Testis (tissue), 5 donors: ENCODE measurements at places on chromosomes 2 and 18. TPM values are rescaled to one million over a fixed set of nuclear protein-coding genes. Genes with fewer than 3 reads are reported as not detected.

The CLEC4F gene
- total RNA-seq, result 0.79 TPM

The CROCC2 gene
- 0.43 TPM for total RNA-seq

The LONRF2 gene
- total RNA-seq, result 17.7 TPM

The VWA3B gene
- 27.0 TPM for total RNA-seq

The CAPN13 gene
- total RNA-seq, result 2.2 TPM

The DSEL gene
- 5.7 TPM for total RNA-seq

The GKN2 gene
- total RNA-seq, result not detected

- peaks cover 28% of the 10 kb centered on the region for H3K4me1 ChIP-seq
- no peaks in the 10 kb centered on the region for H3K27me3 ChIP-seq
- H3K4me3 ChIP-seq, result no peak overlapping the region
- no peak for DNase-seq
- no peaks in the 10 kb centered on the region for H3K36me3 ChIP-seq
Measured at GRCh38 chr2:11676640-11677039, 6.6 kb upstream of the NTSR2 start.

DNA sequence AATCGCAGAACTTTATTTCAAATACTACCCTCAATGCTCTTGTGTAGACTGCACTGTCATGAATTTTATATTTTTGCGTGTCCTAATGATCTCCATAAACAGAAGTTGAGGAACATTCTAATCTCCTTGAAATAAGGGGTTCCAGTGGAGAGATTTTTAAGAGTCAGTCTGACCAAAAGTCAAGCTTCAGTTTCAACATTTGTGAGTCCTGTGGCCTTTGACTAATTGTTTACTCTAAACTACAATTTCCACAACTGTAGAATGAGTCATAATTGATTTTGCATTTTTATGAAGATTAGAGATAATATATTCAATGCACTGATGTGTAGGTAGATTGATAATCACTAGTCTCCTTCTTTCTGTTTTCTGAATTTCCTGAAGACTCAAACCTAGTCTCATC lies 720.3 kb upstream of the ID2 start:
- H3K27ac ChIP-seq, result no peak overlapping the region
- H3K4me3 ChIP-seq, result no peak overlapping the region
- H3K36me3 ChIP-seq, result no peaks in the 10 kb centered on the region
- H3K4me1 ChIP-seq, result no peaks in the 10 kb centered on the region

GRCh38 chr2:61178603-61179545 lies 16.9 kb downstream of the C2orf74 start:
- peaks cover 46% of the 10 kb centered on the region for H3K4me1 ChIP-seq
- no peaks in the 10 kb centered on the region for H3K36me3 ChIP-seq
- no peaks in the 10 kb centered on the region for H3K27me3 ChIP-seq
- H3K4me3 ChIP-seq, result peak overlapping the region; percentile 90
- H3K27ac ChIP-seq, result peak overlapping the region; percentile 100

- DNase-seq, result no peak
- H3K27me3 ChIP-seq, result no peaks in the 10 kb centered on the region
- no peak overlapping the region for H3K4me3 ChIP-seq
Measured at GRCh38 chr18:80189531-80189865, 57.8 kb downstream of the PARD6G start.

DNA sequence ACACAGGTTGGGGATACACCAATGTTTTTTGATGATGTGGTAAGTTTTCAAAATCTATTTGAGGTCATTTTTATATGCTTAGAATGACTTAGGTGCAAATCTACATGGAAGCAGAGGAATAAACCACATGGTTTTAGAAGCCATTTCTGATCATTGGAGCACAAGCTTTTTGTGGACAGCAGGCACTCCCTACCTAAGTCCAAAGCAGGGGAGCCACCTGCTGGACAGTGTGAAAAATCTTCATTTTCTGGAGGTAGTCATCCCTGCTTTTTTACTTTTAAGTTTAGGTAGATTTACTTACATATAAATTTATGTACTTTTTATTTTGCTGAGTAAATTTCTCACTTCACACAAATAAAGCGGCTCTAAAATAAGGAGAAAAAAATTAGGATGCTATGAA lies 323.2 kb downstream of the PLCL1 start:
- H3K27me3 ChIP-seq, result no peaks in the 10 kb centered on the region
- no peak for DNase-seq
- no peaks in the 10 kb centered on the region for H3K36me3 ChIP-seq
- no peak overlapping the region for H3K4me3 ChIP-seq

GRCh38 chr2:230998882-230999281 lies 3.0 kb downstream of the SPATA3 start:
- no peaks in the 10 kb centered on the region for H3K27me3 ChIP-seq
- H3K36me3 ChIP-seq, result no peaks in the 10 kb centered on the region
- no peak for DNase-seq
- no peak overlapping the region for H3K4me3 ChIP-seq
- no peak overlapping the region for H3K27ac ChIP-seq
- H3K4me1 ChIP-seq, result no peaks in the 10 kb centered on the region

DNA sequence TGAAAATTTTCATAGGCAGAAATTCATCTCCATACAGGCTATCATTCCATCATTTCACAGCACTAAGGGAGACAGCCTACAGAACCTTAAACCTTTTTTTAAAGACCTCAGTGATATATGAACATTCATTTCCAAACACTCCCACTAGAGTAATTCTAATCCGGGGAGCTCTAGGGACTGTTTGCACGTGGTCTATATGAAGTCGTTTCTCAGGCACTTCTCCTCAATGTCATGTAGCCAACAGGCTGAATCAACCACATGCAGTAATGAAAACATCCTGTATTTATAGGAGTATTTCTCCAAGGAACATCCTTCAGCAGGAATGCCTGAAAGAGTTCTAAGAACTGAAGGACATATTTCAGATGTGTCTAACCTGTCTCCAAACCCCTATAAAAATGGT lies 97.3 kb upstream of the CREB1 start:
- no peak for DNase-seq
- H3K27ac ChIP-seq, result no peak overlapping the region
- no peak overlapping the region for H3K4me3 ChIP-seq
- H3K27me3 ChIP-seq, result no peaks in the 10 kb centered on the region
- H3K36me3 ChIP-seq, result no peaks in the 10 kb centered on the region

- H3K36me3 ChIP-seq, result no peaks in the 10 kb centered on the region
- no peak overlapping the region for H3K27ac ChIP-seq
- H3K4me3 ChIP-seq, result no peak overlapping the region
- no peak for DNase-seq
- peaks cover 8% of the 10 kb centered on the region for H3K4me1 ChIP-seq
Measured at GRCh38 chr2:71546777-71547281, 93.5 kb downstream of the DYSF start.

GRCh38 chr18:25239581-25240419 lies 112.2 kb downstream of the ZNF521 start:
- DNase-seq, result no peak
- H3K27ac ChIP-seq, result no peak overlapping the region
- H3K4me3 ChIP-seq, result no peak overlapping the region
- no peaks in the 10 kb centered on the region for H3K4me1 ChIP-seq
- no peaks in the 10 kb centered on the region for H3K27me3 ChIP-seq

GRCh38 chr2:225272173-225272572 lies 127.3 kb upstream of the NYAP2 start:
- no peaks in the 10 kb centered on the region for H3K36me3 ChIP-seq
- H3K4me1 ChIP-seq, result no peaks in the 10 kb centered on the region
- H3K4me3 ChIP-seq, result no peak overlapping the region
- no peaks in the 10 kb centered on the region for H3K27me3 ChIP-seq
- DNase-seq, result no peak

GRCh38 chr2:38138996-38139395 lies 63.0 kb upstream of the CYP1B1 start:
- no peaks in the 10 kb centered on the region for H3K27me3 ChIP-seq
- H3K4me3 ChIP-seq, result no peak overlapping the region
- no peaks in the 10 kb centered on the region for H3K36me3 ChIP-seq
- no peak for DNase-seq

- no peak overlapping the region for H3K4me3 ChIP-seq
- no peaks in the 10 kb centered on the region for H3K27me3 ChIP-seq
- no peaks in the 10 kb centered on the region for H3K36me3 ChIP-seq
- H3K27ac ChIP-seq, result no peak overlapping the region
- no peaks in the 10 kb centered on the region for H3K4me1 ChIP-seq
Measured at GRCh38 chr18:54119524-54120019, 104.9 kb downstream of the MBD2 start.

- no peaks in the 10 kb centered on the region for H3K27me3 ChIP-seq
- H3K27ac ChIP-seq, result no peak overlapping the region
- H3K4me1 ChIP-seq, result no peaks in the 10 kb centered on the region
- no peaks in the 10 kb centered on the region for H3K36me3 ChIP-seq
- no peak for DNase-seq
Measured at GRCh38 chr2:112095681-112096080, 40.6 kb downstream of the TMEM87B start.

DNA sequence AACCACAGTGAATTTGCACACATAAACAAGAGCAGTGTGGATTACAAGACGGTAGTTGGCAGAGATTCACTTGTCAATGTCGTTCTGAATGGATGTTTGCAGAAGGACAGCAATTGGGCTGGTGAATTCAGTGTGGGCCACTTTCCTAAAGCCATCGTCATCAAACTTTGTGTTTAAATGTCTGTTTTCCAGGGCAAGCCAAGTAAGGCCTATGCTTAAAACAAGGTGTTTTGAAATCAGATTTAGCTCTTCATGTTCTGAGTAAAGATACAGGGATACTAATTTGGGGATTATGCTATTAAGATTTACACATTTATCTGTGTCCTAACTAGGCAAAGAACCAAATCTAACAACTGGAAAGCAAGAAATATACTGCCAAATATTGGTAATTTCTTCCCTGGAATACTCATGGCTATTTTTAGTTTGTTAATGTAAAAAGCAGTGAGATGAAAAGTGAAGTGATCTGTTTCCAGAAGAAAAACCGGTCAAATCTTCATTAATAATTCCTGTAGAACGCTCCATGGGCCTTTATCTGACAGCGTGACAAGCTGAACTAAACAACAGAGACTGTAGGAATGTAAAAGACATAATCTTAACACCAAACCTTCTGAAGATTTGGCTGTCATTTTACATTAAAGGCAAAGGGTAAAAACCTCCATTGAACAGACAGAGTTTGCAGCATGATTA lies 175.7 kb downstream of the ICOS start:
- H3K27ac ChIP-seq, result no peak overlapping the region
- no peak overlapping the region for H3K4me3 ChIP-seq
- no peaks in the 10 kb centered on the region for H3K27me3 ChIP-seq
- DNase-seq, result no peak
- no peaks in the 10 kb centered on the region for H3K36me3 ChIP-seq

DNA sequence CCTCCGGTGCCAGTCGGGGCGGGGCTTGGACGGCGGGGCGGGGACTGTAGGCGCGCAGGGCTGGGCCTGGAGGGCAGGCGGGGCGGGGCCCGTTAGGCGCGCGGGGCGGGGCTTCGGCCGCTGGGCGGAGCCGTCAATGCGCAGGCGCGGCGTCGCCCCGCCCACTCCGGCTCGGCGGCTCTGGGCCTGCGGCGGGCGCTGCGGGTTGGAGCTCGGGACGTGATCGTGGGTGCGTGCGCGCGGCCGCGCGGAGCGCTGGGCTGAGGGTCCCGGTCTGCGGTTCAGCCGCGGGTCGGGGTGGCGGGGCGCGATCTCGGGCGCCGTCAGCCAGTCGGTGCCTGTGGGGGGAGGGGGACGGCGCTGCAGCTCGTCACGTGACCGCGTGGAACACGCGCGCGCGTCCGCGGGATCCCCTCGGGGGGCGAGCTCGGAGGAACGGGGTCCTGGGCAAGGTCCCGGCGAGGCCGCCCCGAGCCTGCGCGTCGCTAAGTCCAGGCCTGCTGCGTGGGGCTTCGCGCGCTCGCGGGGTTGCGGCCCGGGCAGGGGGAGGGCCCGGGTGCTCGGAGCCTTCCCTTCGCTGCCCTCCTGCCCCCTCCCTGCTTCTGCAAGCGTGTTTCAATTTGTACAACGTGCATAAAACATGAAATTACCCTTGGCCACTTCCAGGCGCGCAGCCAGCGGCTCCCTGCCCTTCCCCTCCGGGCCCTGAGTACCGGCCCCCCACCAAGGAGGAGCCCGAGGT lies at the start of gene D2HGDH:
Gene D2HGDH (plus strand): TSS at position 164 of the 742 bp plus-strand sequence. CDS start 595 bp downstream, outside the sequence.
- H3K27me3 ChIP-seq, result no peaks in the 10 kb centered on the region
- H3K4me1 ChIP-seq, result peaks cover 10% of the 10 kb centered on the region
- DNase-seq, result peak; percentile 96
- peak within 1 kb of the TSS; percentile 89 for H3K4me3 ChIP-seq

GRCh38 chr2:75500633-75501032 lies 60.1 kb downstream of the EVA1A start:
- H3K36me3 ChIP-seq, result no peaks in the 10 kb centered on the region
- H3K4me1 ChIP-seq, result no peaks in the 10 kb centered on the region
- H3K4me3 ChIP-seq, result no peak overlapping the region
- H3K27me3 ChIP-seq, result no peaks in the 10 kb centered on the region

DNA sequence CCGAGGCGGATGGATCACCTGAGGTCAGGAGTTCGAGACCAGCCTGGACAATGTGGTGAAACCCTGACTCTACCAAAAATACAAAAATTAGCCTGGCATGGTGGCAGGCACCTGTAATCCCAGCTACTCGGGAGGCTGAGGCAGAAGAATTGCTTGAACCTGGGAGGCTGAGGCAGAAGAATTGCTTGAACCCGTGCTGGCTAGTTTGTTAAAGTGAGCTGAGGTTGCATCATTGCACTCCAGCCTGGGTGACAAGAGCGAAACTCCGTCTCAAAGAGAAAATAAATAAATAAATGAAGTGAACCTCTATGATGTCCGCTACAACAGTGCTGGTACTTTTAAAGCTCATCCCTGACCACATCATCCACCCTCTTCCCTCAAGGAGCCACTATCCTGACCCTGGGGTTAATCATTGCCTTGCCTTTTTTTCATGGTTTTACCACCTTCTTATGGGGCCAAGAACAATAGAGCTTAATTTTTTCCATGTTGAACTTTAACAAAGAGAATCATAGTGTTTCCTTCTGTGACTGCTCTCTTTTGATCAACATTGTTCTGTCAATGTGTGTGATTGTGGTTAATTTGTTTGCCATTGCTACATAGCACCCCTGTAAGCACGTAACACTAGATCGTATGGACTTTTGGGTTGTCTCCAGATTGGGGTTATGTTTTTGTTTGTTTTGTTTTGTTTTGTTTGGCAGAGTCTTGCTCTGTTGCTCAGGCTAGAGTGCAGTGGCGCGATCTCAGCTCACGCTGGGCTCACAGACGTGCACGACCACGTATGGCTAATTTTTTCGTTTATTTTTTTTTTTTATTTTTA lies 17.1 kb upstream of the ATRAID start:
- H3K4me1 ChIP-seq, result peaks cover 5% of the 10 kb centered on the region
- no peaks in the 10 kb centered on the region for H3K36me3 ChIP-seq
- no peak overlapping the region for H3K4me3 ChIP-seq
- no peaks in the 10 kb centered on the region for H3K27me3 ChIP-seq

GRCh38 chr2:138949517-138949916 lies 169.3 kb upstream of the NXPH2 start:
- H3K27me3 ChIP-seq, result no peaks in the 10 kb centered on the region
- H3K4me3 ChIP-seq, result no peak overlapping the region
- H3K4me1 ChIP-seq, result no peaks in the 10 kb centered on the region
- H3K36me3 ChIP-seq, result no peaks in the 10 kb centered on the region
- no peak overlapping the region for H3K27ac ChIP-seq

- H3K27me3 ChIP-seq, result no peaks in the 10 kb centered on the region
- no peaks in the 10 kb centered on the region for H3K36me3 ChIP-seq
- DNase-seq, result no peak
- H3K27ac ChIP-seq, result no peak overlapping the region
- H3K4me1 ChIP-seq, result peaks cover 8% of the 10 kb centered on the region
- H3K4me3 ChIP-seq, result no peak overlapping the region
Measured at GRCh38 chr2:191301971-191302370, 56.8 kb downstream of the MYO1B start.
